ENCODE measurements at places on chromosomes 3 and 15.
A peak's percentile ranks its signal among the peaks of the same experiment; 100 is the strongest.

- DNase-seq = no peak
Observed at GRCh38 chr15:64948916-64949315, 37.2 kb downstream of the ANKDD1A start.

GRCh38 chr3:85838921-85839320 lies 880.1 kb downstream of the CADM2 start:
- no peak for DNase-seq

- DNase-seq = no peak
Observed at GRCh38 chr3:129276385-129276784, 2.3 kb upstream of the HMCES start.

- DNase-seq = peak; percentile 82
Observed at GRCh38 chr15:34239151-34239808, 14.5 kb downstream of the EMC4 start.

DNA sequence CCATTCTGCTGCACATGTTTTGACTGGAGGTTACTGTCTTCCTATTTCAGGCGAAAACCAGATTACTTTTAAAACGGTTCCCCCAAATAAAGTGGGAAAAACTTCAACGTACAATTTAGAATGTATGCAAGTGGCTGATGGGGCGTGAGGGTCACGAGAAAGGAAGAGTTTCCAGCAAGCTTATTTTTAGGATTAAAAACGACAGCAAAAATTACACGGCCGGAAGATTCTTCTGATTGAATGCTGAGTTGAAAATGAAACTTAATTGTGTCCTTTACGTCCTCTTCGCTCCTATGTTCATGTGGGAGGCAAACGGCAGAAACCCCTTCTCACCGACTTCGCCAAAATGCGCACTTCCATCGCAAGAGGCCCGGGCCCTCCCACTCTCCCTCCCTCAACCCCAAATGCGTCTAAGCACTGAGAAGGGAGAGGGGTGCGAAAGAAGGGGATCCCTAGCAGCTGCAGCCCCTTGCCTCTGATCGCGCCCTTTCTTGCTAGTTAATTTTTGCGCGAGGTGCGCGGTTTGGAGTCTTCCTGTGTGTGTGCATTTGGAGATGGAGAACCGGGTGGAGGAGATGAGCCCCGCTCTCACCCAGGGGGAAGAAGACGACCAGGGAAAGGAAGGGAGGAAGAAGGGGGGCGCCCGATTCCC lies 656 bp downstream of the CD47 start:
- no peak for DNase-seq

DNA sequence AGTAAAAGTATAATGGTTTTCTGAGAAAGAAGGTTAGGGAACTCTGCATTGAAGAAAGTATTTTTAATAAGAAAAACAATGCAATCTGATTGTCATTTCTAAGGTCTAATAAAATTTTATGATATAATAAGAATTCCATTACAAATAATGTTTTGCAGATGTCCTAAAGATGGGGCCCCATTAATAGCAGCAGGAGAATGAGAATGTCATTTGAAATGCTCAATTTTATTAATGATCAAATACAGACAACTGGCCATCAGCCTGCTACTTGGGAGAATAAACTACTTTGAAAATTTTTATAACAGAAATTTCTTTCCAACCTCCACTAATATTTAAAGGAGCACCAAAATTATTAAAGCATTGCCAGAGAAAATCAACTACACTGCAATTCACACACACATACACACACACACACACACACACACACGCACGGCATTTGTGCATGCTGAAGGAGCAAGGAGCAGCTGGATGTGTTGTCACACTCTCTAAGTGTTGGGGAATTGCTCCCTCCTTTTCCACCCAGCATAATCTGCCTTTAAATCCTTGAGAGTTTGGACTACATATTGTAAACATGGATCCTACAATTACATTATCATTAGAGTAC lies 109.5 kb downstream of the THRB start:
- no peak for DNase-seq

- DNase-seq = no peak
Observed at GRCh38 chr3:139477710-139478640, 1.7 kb upstream of the RBP2 start.

- DNase-seq = no peak
Observed at GRCh38 chr3:112464264-112464663, 35.0 kb downstream of the BTLA start.

DNA sequence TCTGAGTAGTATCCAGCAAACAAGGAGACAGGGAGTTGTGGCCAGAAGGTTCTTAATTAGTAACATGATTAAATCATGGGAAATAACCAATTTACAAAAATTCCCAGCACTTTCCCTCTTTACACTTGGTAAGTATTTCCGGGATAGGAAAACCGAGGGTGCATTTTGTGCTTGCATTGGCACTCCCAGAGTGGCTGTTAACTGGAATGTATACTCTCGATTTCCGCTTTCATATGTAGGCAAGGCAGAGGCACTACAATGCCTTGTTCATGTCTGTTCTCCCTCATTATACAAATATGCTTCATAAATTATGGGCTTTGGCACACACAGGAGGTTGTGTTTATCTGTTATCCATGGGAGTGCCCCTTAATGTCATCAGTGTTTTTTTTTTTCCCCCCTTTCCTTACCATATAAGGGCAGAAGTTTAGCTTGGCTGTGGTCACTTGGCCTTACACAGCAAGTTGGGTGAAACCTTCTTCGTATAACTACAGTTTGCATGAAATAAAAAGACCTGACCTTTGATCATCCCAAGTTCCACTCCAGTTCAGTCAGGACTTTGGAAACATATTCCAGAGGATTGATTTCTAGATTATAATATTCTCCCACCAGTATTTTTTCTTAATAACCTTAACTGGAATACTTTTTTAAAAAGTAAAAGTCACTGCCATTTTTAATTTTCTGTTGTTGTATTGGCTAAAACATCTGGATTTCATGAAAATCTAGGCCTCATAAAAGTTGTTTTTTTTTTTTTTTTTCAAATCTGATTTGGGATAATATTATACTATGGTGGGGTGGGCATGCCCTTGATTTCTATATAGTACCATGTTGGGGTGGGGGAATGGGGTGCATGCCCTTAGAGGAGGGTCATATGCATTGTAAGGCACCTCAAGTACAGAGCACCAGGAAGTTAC lies 8.9 kb downstream of the TPM1 start:
- no peak for DNase-seq

DNA sequence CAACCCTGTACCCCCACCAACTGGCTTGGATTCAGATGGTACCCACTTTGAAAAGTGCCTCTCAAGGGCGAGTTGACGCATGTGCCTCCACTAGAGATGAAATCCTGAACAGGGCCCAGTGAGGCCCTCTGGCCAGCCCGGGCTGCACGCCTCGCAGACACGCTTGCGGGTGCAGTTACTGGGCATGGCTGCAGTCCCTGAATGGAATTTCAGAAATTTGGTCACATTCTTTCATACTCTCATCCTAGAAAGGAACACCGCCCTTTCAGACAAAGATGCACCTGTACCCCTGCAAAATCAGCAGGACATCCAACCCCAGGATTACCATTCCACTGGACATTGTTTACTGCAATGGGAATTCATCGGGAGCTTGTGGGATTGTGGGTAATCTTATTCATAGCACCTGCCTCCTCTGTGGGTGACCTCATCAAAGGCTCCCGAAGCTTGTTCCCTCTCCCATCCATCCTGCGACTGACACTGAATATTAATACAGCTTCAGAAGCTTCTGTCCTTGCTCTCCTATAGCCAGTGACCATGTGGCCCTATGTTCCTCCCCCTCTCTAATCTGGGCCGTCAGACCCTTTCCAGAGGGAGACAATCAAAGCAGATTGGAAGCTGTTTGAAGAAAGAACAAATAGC lies 42.5 kb upstream of the TPM1 start:
- DNase-seq = no peak

DNA sequence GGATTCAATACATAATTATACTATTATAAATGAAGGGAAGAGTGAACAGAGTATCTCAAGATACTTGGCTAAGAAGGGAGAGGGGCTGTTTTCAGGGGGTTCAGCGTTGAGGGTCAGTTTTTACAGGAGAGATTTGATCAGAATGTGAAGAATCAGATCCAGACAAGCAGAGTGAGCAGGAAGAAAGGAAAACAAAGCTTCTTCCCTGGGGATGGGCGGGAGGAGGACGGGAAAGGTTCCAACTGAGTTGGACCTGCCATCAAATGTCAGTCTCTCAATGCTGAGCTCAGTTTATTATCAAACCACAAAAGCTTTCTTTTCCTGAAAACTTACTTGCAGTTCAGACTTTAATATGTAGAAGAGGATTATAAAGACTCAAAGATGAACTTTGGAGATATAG lies 6.0 kb upstream of the MELTF start:
- no peak for DNase-seq

DNA sequence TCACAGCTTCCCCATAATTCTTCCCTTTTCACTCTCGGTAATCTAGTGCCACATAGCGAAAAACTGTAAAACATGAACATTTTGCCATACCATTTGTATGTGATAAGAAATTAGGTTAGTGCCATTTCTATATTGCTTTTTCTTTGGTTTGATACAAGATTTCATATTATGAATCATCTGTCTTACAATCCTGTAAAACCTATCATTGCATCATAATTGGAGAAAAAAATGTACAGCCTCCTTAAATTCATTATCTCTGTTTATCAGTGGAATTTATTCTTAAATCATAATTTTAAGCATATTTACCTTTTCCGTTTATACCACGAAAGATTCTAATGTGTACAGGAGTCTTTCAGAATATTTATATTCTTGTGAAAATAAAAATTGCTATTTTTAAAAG lies 23.8 kb downstream of the SEC62 start:
- no peak for DNase-seq

DNA sequence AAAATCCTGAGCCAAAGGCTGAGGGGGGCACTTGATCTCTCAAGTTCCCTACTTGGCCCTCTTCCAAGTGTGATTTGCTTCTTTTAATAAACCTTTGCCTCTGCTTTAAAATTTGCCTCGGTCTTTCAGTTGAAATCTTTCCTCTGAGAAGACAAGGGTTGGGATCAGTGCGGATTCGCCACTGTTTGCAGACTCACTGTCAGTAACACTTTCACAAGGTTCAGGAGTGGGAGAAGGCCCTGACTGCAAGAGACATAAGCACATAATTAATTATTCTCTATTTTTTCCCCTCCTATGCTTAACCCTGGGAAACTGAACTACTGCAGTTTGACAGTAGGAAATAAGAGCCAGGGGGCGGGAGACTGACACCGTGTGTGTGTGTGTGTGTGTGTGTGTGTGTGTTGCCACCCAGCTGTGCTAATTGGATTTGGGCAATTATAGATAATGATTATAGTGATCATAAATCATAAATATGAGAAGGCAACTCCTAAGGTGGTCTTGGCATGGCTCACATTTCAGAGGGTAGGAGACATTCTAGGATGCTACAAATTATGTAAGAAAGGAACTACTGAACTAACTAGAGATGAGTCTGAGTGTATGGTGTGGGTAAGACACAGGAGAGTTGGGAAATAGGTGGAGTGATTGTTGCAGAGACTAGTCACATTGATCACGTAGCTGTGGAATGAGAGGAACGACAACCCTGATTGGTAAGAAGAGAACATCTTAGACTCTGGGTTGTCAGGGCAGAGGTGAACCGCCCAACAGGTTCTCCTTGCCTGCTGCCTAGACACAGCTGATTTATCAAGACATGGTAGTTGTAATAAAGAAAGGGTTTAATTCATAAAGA lies 5.5 kb upstream of the ZNF662 start:
- DNase-seq = no peak

- DNase-seq = no peak
Observed at GRCh38 chr3:16425398-16426028, 88.0 kb downstream of the RFTN1 start.

- peak; percentile 97 for DNase-seq
Observed at GRCh38 chr3:140292684-140293083, 357.7 kb downstream of the CLSTN2 start.

- DNase-seq = no peak
Observed at GRCh38 chr3:48428572-48429316, 1.1 kb downstream of the PLXNB1 start.

- no peak for DNase-seq
Observed at GRCh38 chr3:100609963-100610362, 562 bp downstream of the ADGRG7 start.

GRCh38 chr15:29570948-29571791 lies 251.1 kb downstream of the TJP1 start:
- DNase-seq = no peak

GRCh38 chr3:189754356-189754755 lies 123.2 kb downstream of the TP63 start:
- no peak for DNase-seq

DNA sequence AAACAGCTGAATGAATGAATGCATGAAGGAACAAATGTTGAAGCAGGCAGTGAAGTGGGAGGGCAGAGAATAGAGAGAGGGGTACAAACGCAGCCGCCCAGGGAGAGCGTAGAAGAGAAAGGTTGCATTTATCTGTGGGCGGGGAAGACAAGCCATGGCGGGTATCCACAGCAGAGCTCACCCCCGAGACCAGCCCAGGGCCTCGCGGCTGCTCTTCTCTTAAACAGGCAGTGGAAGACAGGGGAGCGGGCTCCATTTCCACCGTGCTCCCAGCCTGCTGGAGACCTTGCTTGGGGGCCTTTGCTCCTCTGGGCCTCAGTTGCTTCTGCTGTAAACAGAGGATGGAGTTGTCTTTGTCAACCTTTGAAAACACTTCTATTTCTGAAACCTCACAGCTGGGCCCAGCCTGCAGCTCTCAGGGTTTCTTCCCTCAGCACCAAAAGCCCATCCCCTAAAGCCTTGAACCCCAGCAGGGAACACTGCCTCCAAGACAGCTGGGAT lies 259.5 kb downstream of the UACA start:
- DNase-seq = no peak

GRCh38 chr3:100080573-100080972 lies 33.7 kb downstream of the FILIP1L start:
- DNase-seq = peak; percentile 47

DNA sequence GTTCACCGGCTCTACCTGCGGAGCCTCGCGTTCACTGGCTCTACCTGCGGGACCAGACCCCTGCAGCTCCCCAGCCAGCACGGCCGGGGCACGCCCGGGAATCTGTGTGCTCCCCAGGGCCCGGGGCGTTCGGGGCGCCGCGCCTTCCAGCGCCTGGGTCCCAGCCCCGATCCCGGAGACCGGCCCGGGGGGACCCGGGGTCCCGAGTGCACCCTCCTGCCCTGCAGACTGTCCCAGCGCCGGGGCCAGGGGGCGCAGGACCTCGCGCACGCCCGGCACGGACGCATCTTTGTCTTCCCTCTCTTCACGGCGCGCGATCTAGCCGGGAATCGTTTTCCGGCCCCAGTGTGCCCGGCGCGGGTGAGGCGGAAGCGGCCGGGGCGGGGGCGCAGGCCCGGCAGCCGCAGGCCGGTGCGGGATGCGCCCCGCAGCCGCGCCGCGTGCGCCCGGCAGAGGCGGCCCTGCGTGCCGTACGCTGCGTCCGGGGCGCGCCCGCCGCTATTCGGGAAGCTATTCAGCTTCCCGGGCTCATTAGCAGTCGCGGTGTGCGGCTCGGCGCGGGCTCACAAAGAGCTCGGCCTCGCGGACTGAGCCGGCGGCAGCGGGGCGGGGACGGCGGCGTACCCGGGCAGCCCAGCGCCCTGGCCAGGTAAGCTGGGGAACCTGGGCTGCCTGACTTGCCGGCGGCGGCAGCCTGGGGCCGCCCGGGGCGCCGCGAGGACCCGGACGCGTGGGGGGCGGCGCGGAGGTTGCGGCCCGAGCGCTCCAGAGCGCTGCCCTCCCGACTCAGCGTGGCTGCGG lies at the start of gene APBA2:
Gene APBA2 (plus strand): TSS at position 345 of the 801 bp plus-strand sequence. CDS start 167,911 bp downstream, outside the sequence.
- DNase-seq = no peak

- no peak for DNase-seq
Observed at GRCh38 chr3:126952261-126952982, 30.5 kb upstream of the PLXNA1 start.

GRCh38 chr3:138059261-138059660 lies 49.3 kb downstream of the CLDN18 start:
- no peak for DNase-seq
